ENCODE measurements at places on chromosomes 13 and 19.
A peak's percentile ranks its signal among the peaks of the same experiment; 100 is the strongest.

- DNase-seq, result no peak
These were observed 1.8 kb downstream of the F2RL3 start for GRCh38 chr19:16890461-16891184.

GRCh38 chr13:29905845-29906244 lies 55.4 kb upstream of the UBL3 start:
- peak; percentile 29 for DNase-seq

GRCh38 chr13:29530901-29531300 lies 64.6 kb downstream of the SLC7A1 start:
- no peak for DNase-seq

- no peak for DNase-seq
These were observed 16.0 kb upstream of the CCL25 start for GRCh38 chr19:8036434-8037099.

DNA sequence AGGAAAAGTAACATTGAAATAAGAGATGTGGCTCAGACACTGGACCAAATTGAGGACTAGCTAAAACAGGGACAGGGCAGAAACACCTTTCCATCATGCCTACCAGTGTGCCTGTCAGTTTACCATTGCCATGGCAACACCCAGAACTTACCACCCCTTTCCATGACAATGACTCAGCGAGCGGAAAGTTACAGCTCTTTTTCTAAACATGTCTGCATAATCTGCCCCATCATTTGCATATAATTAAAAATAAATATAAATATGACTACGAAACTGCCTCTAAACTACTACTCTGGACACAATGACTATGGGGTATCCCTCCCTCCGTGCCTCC lies 96.0 kb downstream of the UBL3 start:
- DNase-seq, result no peak
